ENCODE measurements at places on chromosomes 16 and 17.
A peak's percentile ranks its signal among the peaks of the same experiment; 100 is the strongest.

GRCh38 chr17:35540589-35541404 is 3.3 kb upstream of the SLFN12L start:
- DNase-seq, result peak; percentile 16

- no peak for DNase-seq
Measured at GRCh38 chr17:76419576-76420260, 33.2 kb downstream of the UBE2O start.

- DNase-seq, result no peak
Measured at GRCh38 chr16:50273888-50274325, 7.6 kb downstream of the ADCY7 start.

- DNase-seq, result no peak
Measured at GRCh38 chr16:90046122-90046970, 27.1 kb upstream of the DBNDD1 start.

GRCh38 chr17:60908324-60908723 is 230.7 kb downstream of the BCAS3 start:
- no peak for DNase-seq

- no peak for DNase-seq
Measured at GRCh38 chr17:27407916-27408864, 48.1 kb upstream of the KSR1 start.

DNA sequence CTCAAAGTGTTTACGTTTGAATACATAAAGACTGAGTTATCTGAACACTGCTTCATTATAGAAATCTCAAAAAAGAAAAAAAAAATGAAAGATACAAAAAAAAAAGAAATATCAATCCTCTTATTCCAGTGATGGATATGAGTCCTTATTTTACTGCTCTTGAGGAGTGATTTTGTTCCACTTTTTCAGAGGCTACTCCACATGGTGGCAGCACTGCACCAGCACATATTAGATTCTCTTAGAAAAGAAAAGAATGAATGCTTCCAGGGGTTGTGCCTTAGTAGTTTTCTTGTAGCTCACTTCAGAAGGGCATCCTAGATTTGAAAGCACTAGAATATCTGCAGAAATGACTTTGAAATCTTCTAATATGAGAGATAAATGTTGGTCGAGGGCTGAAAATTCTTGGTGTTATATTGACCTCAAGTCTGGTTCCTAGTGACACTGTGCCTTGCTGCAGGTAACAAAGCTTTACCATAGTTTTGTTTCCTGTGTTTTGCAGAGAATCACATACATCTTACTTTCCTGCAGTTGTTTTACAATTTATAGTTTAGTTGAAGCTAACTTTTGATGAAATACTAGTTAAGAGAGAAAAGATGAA is 25.9 kb downstream of the AP2B1 start:
- DNase-seq, result no peak

DNA sequence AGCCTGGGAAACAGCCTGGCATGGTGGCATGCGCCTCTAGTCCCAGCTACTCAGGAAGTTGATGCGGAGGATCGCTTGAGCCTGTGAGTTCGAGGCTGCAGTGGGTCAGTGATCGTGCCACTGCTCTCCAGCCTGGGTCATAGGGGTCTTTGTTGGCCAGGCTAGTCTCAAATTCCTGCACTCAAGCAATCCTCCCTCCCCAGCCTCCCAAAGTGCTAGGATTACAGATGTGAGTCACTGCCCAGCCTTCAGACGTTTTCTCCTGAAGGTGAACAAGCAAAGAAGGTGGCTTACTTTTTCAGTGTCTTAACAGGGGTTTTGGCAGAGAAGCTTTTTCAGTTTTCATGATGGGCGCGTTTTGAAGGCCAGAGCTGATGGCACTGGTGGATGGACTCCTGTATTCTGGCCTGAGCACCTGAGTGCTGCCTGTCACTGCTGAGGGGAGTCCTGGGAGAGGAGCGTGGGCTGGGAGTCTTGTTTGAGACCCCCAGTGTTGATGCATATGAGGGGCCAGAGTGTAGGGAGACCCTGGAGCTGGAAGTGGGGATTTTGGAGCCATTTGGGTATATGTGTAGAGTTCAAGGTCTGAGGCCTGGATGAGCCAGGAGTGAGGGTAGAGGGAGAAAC is 41.4 kb downstream of the FOXK2 start:
- no peak for DNase-seq

DNA sequence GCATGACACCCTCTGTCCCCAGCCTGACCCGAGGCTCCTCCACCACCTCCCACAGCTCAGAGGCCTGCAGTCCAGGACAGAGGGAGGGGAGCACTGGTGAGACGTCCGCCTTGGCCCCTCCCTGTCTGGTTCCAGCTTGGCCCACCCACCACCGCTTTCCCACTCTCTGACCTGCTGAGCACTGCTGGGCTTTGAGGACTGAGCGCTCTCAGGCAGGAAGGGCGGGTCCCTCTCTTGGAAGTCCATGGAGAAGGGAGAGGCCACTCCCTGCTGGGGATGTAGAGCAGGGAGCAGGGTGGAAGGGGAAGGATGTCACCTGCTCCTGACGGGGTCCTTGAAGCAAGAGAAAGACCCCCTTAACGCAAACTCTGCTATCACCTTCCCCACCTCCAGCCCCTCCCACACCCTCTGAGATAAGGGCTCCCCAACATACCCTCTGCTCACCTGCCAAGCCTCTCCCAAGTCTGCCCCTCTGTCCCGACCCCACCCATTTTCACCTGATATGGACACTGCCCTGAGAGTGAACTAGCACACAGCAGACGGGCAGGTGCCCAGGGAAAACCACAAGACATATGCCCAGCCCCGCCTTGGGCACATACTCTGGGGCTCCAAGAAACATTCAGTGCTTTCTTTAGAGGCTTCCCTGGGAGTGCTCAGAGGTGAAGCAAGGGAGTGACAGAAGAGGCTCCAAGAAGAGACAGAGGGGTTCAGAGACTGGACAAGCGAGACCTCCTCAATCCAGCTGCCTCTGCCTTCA is 1.4 kb downstream of the OSBPL7 start:
- no peak for DNase-seq

DNA sequence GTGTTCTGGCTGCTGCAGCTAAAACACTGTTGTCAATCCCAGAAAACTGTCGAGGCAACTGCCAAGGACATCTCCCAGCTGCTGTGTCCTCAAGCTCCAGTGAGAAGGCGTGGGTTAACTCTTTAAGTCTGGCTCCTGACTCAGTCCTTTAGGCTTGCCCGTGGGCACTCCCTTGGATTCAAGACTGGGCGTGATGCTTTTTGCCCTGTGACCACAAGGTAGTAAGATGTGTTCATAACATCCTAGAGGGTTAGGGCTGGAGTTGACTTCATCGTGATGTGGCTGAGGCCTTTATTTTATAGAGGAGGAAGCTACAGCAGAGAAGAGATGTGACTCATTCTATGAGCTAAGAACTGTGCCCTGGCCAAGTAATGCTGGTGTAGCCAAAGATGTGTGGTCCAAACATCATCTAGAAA is 50.9 kb upstream of the TEKT3 start:
- DNase-seq, result no peak

- peak; percentile 68 for DNase-seq
Measured at GRCh38 chr17:63998050-63998720, at the start of gene PRR29. Gene PRR29 (plus strand): TSS chr17:63998351. CDS start chr17:63998365, 14 bp downstream.

All from T-helper 9 cell (primary cell).